AML-193 (cell line): ENCODE measurements at places on chromosomes 6 and 20.

- DNase-seq = peak; percentile 96
Observed at GRCh38 chr6:41560431-41561192, 14.4 kb downstream of the FOXP4 start.

DNA sequence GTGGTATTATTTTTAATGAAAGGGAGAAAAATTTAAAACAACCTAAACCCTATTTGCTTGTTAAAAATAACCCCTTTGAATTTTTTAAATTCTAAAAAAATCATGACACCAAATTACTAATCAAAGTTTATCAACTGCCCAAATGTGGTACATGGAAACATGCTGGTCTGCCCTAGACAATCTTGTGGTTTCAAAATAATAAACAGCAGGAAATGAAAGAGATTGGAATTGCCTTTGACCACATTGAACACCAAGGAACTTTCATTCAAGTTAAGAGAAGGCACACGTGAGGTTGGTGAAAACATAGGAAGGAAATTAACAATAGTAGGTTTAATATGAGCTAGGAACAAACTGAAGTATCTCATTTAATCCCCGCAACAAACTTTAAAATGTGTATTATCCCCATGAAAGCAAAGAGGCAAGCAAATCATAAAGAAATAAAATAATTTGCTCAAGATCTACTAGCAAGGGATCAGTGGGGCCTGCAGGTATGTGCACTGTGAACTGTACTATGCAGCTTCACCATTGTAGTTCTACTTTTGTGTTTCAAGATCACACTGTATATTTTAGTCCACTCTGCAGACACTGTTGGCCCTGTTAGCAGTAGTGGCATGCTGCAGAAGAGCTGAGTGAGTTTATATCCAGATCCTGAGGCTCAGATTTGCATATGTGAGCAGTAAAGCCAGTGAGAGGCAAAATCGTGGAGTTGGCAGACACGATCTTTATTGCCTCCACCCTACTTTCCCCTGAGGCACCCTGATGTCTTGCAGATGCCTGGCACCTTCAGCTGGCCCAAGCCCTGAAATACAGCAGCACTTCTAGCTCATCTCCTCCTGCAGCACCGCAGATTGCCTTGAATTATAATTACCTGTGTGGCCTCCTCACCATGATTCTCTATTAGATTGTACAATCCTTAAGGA, 157.8 kb upstream of the TENT5A start:
- no peak for DNase-seq

DNA sequence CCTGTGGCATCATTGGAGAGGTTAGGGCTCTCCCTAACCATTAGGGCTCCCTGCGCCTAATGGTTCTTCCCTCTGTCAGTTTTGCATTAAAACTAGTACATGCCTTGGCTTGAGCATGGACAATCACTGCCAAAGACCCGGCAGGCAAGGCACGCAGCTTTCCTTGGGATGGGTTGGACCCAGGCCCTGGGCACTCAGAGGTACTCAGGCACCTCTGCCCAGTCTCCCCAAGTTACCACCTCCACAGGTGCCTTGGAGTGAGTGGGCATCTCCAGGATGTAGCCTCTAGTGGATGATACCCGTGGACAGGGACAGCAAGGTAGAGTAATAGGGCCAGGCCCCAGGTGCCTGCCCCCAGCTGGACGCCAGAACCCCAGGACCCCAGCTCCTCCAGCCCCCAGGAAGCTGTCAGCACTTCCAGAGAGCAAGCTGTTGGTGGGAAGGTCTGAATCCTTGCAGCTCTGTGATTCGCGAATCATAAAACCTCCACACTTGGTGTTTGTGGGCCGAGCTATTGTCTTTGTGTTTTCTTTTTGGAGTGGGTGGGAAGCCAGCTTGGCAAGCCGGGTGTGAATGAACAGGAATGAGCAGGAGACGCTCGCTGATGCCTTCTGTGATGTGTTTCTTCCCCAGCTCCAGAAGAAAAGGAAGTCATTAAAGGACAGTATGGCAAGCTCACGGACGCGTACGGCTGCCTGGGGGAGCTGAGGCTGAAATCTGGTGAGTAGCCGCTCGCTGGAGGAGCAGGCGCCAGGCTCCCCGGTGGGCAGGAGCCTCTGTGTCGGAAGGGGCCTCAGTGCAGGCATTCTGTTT, 35.1 kb downstream of the SYNJ2 start:
- DNase-seq = no peak

DNA sequence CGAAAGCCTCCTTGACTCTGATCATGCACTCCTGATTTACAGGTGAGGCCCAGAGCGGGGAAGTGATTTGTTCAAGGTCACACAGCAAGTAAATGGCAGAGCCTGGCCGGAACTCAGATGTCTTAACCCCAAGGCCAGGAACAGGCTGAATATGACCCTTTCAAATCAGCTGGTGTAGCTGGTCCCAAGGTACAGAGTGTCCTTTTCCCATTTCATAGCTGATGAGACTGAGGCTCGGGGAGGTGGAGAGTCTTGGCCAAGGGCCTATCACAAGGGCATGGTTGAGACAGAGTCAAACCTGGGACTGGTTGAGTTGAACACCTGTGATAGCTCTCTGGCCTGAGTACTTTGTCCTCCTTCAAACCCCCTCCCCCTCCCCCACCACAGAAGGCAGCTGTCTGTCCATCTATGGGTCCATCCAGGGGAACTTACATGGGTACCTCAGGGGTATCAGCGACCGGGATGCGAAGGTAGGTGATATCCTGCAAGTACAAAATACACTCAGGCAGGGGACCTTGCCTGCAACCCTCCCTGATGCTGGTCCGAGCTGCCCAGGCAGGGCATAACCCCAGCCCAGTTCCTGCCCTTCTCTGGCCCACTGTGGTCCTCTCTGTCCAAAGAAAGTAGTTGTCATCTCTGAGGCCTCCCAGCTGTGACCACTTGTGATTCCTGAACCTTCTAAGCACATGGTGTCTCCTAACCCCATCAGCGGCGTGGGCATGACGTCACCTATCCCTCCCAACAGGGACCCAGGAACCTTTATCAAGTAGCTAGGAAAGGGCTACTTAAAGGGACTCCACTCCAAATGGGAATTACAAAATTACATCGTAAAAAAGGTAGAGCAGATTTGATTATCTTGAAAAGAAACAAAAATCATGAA, 5.6 kb downstream of the DUSP15 start:
- DNase-seq = no peak

DNA sequence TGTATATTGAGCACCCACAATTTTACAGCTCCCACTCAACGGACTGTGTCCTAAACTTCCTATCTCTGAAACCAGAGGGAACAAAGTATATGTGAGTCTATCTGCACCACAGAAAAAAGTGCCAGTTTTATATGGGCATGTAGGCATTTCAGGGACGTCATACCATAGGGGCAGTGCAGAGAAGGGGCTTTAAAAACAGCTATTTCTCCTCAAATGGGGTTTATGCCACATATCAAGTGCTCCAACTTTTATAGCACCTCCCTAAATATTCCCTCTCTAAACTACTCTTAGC, 28.9 kb upstream of the ASF1A start:
- DNase-seq = no peak

GRCh38 chr6:34300332-34300751, 51.5 kb upstream of the SMIM29 start:
- DNase-seq = no peak

- DNase-seq = no peak
Observed at GRCh38 chr6:15882915-15883314, 220.1 kb upstream of the DTNBP1 start.

DNA sequence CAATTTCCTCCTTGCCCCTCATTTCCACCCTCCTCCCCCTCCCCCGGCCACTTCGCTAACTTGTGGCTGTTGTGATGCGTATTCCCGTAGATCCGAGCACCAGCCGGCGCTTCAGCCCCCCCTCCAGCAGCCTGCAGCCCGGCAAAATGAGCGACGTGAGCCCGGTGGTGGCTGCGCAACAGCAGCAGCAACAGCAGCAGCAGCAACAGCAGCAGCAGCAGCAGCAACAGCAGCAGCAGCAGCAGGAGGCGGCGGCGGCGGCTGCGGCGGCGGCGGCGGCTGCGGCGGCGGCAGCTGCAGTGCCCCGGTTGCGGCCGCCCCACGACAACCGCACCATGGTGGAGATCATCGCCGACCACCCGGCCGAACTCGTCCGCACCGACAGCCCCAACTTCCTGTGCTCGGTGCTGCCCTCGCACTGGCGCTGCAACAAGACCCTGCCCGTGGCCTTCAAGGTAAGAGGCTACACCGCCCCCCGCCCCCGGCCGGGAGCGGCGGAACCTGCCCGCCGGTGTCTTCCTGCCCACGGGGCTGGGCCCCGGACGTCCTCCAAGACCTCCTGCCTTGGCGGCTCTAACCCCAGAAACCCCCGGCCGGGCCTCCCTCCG, 44.9 kb upstream of the SUPT3H start:
- DNase-seq = peak; percentile 44

GRCh38 chr6:7697432-7697819, 28.5 kb upstream of the BMP6 start:
- no peak for DNase-seq

GRCh38 chr6:151675746-151676459, 131.6 kb upstream of the ESR1 start:
- peak; percentile 11 for DNase-seq

DNA sequence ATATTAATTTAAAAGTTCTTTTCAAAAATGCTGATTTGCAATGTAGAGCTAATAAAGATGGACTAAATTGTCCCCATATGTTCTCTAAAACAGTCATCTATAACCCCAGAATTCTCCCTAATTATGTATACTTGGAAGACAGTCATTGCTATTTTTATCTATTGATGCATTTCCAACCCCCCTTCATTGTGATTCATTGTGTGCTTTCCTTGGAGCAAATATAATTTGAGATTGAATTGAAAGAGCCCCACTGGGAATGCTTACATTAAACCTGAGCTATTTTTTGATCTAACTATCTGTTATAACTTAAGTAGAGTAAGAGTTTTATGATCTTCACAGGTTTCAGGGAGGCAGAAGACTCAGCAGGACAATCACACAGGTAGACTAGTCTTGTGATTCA, 73.7 kb upstream of the PTCHD4 start:
- DNase-seq = no peak

- DNase-seq = no peak
Observed at GRCh38 chr6:72810571-72811280, 188.9 kb downstream of the KCNQ5 start.

- DNase-seq = peak; percentile 72
Observed at GRCh38 chr20:1893721-1894470, 1.3 kb upstream of the SIRPA start.

GRCh38 chr6:1348675-1349074, 36.8 kb downstream of the FOXQ1 start:
- DNase-seq = peak; percentile 28

- DNase-seq = no peak
Observed at GRCh38 chr6:22613051-22613450, 43.7 kb downstream of the HDGFL1 start.

- no peak for DNase-seq
Observed at GRCh38 chr6:112015725-112016124, 38.2 kb upstream of the CCN6 start.

GRCh38 chr6:155448668-155449449, 6.8 kb downstream of the NOX3 start:
- no peak for DNase-seq
